CD4-positive, alpha-beta T cell treated with Interleukin-12 subunit alpha and Interleukin-12 subunit beta, for 1 hour (primary cell): ENCODE measurements at places on chromosomes 1 and 21.

GRCh38 chr1:41566969-41567368 is 82.5 kb upstream of the EDN2 start:
- no peak for DNase-seq

- peak; percentile 74 for DNase-seq
Measured at GRCh38 chr1:204151552-204152309, at the start of gene ETNK2. ETNK2 (minus strand) TSS chr1:204152044; CDS start chr1:204151852, 192 bp downstream.

DNA sequence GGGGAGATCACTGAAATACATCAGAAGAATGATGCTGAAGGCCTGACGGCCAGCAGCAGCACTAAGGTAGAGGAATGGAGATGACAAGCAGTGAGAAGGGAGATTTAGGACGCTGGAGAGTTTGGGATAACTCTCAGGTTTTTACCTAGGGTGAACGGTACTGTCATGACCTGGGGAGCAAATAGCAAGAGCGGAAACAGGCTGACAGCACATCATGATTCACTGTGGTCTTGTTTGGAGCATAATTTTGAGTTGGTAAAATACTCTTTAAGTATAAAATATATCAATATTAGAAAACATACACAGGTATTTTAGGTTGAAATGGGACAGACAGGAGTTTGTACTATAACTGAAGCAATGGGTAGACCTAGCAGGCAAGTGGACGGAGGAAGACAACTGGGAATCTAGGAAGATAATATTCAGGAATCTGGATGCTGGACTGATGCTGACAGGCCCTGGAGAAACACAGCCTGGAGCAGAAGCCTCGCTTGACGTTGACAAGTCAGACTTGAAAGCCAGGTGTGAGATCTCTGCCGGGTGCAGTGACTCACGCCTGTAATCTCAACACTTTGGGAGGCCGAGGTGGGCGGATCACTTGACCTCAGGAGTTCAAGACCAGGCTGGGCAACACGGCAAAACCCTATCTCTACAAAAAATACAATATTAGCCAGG is 33.3 kb downstream of the ALG14 start:
- DNase-seq: no peak

GRCh38 chr1:42260376-42261070 is 74.5 kb downstream of the FOXJ3 start:
- DNase-seq: no peak

- DNase-seq: no peak
Measured at GRCh38 chr1:201582705-201583442, 43.9 kb downstream of the NAV1 start.

GRCh38 chr1:188462837-188463236 is 1634.1 kb downstream of the PLA2G4A start:
- no peak for DNase-seq

DNA sequence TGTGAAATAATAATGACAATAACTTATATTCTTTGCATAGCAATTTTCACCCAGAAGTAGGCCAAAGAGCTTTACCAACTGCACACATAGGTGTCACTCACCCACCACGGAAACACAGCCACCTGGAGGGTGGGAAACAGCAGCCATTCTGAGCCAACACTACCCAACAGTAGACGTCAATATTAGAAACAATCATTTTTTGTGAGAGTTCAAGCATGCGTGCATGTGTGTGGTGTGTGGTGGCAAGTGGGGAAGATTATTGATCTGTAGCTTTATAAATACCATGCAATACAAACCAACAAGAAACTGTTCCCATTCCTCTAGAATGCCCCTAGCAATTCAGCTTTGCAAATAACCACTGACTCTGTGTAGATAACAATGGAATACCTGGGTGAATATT is 19.1 kb downstream of the PROX1 start:
- no peak for DNase-seq

- no peak for DNase-seq
Measured at GRCh38 chr1:108830119-108831008, 26.5 kb downstream of the AKNAD1 start.

DNA sequence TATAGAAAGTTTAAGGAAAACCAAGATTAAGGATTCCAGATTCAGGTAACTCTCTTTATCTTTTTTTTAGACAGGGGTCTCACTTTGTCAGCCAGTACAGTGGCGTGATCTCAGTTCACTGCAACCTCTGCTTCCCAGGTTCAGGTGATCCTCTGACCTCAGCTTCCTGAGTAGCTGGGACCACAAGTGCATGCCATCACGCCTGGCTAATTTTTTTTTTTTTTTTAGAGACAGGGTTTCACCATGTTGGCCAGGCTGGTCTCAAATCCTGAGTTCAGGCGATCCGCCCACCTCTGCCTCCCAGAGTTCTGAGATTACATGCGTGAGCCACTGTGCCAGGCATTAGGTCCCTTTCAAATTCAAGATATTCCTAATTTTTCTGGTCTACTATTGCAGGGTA is 15.9 kb downstream of the LZIC start:
- no peak for DNase-seq

DNA sequence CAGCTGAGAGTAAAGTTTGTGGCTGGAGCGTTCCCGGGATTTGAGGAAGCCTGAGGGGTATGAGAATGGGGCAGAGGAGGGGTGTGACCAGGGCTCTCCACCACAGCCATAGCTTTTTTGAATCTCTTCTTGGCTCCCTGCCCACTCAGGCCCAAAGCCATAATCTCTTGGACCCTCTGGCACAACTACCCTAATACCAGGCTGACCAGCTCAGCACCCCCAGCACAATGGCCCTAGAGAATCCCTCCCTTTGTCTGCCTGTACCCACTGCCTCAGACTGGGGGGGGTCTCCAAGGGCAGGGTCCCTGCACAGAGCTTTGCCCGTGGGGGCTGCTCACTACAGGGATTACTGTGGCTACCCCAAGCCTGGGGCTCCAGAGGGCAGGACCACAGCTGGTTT is 7.5 kb downstream of the DENND4B start:
- no peak for DNase-seq

DNA sequence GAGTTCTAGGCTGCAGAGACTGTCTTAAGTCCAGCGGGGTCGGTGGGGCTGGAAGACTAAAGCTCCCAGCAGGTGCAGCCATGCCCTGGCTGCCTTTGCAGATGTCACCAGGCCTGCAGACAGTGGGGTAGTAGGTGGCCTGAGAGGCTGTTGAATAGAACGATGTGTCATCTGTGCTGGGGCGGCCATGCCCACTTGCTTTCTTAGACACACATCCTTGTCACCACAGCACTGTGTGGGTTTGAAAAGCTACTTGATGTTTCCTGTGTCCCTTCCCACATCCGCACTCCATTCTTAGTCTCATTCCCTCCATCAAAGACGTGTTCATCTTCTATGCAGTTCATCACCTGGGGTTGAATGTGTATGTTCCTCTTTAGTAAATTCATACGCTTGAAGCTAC is 184.5 kb upstream of the TMEM51 start:
- DNase-seq: peak; percentile 8

DNA sequence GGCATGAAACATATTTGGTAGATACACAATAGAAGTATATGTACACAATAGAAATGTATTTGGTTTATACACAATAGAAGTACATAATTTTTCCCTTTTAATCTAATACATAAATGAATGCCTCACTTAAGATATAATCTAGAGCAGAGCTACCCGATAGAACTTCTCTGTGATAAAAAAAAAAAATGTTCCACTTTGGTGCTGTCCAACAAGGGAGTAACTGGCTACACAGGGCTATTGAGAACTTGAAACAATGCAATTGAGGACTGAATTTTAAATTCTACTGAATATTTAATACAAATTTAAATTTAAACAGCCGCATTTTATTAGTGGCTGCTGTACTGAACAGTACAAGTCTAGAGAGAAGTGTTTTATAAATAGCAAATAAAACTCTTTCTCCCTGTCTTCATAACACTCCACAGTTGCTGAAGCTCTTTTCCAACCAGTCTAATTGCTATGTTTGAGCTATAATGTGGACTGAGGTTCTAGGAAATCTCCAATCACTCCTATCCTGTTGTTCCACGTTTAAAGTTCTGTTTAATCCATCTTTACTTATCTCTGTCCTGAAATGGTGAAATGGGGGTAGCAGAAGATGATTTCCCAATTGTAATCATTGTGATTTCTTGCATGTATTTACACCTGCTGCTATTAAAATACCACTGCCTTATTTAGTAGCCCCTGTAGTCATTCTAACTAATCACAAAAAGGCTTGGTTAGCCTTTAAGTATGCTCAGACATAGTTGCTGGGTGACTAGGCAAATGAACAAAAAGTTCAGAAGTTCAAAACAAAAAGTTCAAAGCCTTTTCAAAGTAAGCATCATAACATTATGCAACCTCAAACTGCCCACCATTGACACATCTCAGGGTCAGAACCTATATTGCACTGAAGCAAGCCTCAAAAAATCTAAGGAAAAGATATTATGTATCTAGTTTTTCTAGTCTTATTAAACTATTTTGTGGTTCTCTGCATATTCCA is 192.3 kb upstream of the C1orf87 start:
- DNase-seq: no peak

DNA sequence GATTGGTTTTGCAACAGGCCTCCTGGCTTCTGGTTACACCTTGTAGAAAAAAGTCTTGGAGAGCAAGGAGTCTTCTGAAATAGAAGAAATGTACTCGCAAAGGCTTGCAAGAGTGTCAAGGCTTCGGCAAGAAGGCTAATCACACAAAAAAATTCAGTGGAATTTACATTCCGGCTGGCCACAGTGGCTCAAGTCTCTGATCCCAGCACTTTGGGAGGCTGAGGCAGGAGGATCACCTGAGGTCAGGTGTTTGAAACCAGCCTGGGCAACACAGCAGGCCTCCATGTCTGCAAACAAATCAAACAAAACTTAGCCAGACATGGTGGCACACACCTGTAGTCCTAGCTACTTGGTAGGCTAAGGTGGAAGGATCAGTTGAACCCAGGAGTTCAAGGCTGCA is 7.7 kb upstream of the DOP1B start:
- no peak for DNase-seq

DNA sequence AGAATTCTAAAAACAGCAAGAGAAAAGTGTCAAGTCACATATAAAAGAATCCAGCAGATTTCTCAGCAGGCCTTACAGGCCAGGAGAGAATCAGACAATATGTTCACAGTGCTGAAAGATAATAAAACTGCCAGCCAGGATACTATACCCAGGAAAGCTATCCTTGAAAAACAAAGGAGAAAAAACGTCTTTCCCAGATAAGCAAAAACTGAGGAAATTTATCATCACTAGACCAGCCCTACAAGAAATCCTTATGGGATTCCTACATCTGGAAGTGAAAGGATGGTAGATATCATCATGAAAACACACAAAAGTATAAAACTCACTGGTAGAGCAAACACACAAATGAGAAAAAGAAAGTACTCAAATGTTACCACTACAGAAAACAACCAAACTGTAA is 25.2 kb upstream of the UTS2 start:
- no peak for DNase-seq

DNA sequence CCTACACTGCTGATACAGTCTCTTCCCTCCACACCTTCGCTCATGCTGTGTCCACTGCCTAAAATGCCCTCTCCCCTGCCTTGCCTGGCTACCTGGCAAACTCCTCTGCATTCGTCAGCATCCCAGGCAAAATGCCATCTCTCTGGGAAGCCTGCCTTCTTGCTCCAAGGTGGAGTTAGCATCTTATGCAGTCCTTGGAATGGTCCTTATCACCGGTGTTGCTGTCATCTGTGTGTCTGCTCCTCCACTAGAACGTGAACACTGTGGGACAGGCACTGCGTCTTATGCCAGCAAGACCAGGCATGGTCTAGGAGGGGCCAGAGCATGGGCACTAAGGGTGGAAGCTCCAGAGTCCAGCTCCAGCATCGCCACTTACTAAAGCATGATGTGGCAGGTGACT is 211.8 kb downstream of the MATN1 start:
- no peak for DNase-seq

DNA sequence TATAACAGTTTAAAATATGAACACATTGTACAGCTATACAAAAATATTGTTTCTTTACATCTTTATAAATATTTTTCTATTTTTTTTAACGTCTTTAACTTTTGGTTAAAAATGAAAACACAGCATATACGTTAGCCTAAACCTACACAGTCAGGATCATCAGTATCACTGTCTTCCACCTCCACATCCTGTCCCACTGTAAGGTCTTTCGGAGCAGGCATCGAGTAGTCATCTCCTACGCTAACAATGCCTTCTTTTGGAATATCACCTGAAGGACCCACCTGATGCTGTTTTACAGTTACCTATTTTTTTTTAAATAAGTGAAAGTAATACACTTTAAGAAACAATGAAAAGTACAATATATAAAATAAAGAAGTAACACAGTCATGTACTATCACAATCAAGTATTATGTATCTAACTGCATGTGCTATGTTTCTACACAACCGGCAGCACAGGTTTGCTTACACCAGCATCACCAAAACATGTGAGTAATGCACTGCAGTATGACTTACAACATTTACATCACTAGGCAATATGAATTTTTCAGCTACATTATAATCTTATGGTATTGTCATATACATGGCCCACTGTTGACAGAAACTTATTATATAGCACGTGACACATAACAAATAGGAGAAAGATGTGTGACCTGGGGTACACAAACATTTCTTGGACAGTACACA is 254.4 kb downstream of the AKT3 start:
- peak; percentile 16 for DNase-seq
